CD4-positive, alpha-beta T cell treated with Interleukin-17A for 4 hours (primary cell): ENCODE measurements at places on chromosomes 5 and 9.

DNA sequence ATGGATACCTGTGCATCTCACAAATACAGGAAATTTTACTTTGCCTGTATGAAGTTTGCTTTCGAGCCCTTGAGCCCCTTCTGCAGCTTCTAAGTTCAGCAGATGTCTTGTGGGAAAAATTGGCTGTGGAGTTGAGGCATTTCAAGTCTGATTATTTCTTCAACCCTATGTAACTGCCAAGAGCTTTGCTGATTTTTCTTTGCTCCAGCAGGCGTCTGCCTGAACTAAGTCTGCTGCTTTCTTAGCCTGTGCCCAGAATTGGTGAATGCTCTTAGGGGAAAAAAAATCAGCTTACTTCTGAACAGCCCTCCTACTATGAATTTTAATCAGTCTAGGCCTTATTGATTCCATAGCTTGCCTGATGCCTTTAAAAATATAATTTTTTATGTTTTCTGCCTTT, 41.2 kb downstream of the RIC1 start:
- no peak for DNase-seq

DNA sequence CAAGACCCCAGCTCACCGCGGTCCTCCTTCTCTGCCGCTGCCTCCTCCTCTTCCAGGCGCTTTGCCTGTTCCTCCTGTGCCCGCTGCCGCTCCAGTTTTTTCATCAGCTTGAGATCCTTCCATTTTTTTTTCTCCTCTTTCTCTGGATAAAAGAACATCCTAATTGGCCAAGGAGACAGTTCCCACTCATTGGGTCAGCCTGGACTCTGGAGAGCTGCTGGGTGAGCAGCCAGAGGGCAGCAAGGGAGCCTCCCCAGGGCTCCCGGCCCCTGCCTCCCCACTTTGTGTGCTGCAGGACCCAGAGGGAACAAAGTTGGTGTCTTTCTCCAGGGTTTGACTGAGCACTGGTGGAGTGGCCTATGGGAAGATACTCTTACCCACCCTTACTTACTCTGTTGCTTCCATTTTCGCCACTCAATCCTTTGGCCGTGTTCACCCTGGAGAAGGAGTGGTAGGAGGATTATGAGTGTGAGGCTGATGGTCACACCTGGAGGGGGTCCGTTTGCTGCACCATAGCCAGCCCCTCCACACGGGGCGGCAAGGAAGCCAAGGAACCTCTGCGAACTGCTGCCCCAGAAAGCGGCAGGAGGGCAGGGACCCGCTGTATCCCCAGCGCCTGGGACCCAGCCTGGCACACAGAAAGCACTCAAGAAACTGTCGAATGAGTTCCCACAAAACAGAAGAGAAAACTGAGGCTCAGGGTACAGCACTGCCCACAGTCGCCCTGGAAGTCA, 708 bp downstream of the SPOUT1 start:
- no peak for DNase-seq

GRCh38 chr9:101634741-101635409, 40.1 kb upstream of the PPP3R2 start:
- no peak for DNase-seq

- peak; percentile 73 for DNase-seq
Measured at GRCh38 chr5:127313847-127314473, 23.4 kb downstream of the MEGF10 start.

DNA sequence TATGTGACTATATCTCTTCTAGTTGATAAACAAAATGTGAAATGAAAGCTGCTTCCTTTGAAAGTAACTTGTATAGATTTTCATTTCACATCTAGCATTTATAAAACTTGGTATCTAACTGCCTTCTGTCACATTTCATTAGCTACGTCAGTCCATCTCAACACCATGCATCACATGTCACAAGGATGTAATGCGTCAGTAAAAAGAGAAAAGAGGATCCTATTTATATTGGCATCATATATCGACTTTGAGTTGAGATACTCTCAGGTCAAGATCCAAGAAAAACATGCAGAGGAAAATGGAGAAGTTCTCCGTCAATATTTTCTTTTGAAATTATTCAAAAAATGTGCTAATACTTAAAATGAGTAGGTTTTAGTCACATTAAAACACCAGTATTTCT, 1211.2 kb downstream of the EFNA5 start:
- DNase-seq, result no peak

DNA sequence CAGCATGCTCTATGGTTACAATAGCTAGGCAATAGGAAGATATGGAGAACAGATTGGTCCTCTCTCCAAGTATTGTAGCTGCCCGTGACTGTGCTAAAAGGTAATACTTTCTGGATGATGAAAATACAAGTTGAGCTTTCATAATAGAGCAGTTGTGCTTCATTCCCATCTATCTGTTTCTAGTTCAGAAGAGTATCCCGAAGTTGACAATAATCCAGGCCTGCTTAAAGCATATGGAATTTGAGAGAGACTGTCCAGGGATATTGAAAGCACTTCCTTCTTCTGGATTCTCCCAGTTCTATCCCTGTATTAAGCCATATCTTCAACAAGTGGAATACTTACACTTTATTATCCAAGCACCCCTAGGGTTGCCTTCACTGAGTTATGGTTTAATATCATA, 350.4 kb downstream of the EFNA5 start:
- DNase-seq, result no peak

DNA sequence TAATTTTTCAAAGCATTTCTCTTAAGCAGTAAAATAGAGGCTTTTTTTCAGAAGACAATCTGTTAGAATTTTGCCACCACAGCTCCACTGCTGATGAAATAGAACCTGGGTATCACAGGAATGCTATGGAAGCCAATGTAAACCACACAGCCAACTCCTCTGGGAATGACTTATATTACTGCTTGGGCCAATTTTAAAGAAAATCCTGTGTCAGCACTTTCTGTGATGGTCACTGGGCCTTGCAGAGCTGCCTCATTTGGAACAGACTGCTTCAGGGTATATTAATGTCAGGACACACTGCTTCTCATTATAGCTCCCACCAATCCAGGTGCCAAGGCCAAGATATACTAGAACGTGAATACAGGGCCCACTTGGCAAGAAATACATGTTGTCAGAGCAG, 144.1 kb upstream of the ACTBL2 start:
- no peak for DNase-seq

DNA sequence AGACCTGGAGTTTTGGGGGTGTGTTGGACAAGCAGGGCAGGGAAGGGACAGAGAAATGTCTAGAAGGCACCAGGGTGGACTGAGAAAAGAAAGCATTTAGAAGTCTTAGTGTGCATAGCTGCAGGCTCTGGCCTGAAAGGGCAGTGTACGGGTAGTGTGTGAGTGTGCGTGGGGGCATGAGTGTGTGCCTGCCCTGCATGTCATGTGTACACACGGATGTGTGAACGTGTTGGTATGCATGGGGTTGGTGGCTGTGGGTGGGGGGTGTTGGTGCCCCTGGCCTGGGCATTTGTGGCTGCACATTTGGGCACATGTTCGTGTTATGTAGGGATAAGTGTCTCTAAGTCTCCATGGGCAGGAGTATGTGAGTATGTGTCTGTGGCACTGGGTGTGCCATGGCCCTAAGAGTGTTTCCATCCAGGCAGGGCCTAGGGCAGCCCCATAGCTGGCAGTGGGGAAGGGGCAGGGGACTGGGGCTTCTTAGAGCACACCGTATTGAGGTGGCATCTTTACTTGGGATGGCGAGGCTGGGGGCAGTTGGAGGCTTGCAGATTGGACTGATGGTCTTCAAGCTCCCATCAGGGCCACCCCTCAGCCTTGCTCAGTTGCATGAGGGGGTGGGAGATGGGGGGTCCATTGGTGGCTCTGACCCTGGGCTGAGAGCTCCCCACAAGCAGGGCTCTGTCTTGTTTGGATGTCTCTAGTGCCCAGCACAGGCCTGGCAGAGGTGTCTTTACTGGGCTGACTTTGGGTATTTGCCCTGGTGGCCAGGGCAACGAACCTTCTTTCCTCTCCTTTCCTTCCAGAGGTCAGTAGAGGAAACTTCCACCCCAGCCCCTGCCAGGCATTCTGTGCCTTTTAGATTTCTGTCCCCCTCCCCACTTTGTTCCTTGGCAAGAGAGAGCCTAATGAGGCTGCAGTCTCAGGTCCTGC, 15.0 kb downstream of the PSD2 start:
- no peak for DNase-seq

DNA sequence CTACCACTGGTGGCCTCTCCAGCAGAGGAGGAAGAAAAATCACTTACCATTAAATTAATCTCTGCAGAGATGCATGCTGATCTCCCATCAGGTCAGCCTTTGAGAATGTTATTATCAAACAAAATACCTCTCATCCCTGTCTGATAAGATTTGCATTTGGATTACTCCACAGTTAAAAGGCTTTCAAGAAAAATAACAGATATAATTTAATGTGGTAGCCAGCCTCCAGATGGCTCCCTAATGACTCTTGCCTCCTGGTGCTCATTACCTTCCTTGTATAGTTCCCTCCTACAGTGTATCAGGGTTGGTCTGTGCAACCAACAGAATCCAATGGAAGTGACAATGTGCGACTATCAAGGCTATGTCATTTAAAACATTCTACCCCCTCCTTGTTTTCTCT, 63.6 kb upstream of the TNPO1 start:
- no peak for DNase-seq

- DNase-seq, result no peak
Measured at GRCh38 chr5:175687231-175687701, 29.4 kb downstream of the HRH2 start.

GRCh38 chr5:98217138-98217537, 556.3 kb upstream of the RGMB start:
- DNase-seq, result no peak

DNA sequence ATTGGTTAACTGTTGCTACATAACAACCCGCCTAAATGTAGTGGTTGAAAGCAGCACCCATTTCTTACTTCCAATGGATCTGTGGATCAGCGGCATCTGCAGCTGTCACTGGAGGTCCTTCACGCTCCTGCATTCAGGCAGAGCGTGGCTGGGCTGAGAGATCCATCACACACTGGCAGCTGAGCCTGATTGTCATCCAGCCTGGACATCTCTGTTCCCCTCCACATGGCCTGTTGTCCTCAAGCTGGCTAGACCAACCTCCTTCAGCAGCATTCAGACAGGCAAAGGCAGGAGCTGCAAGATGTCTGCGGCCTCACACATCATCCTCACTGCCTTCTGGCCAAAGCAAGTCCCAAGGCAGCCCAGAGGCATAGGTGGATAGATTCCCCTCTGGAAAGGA, 36.9 kb downstream of the DYNC2I2 start:
- no peak for DNase-seq

- DNase-seq, result no peak
Measured at GRCh38 chr5:115686051-115686737, 60.4 kb upstream of the TMED7 start.

- DNase-seq, result no peak
Measured at GRCh38 chr9:91075279-91075678, 273.7 kb downstream of the SYK start.

- no peak for DNase-seq
Measured at GRCh38 chr5:93302711-93303110, 278.3 kb downstream of the NR2F1-AS1 start.

- DNase-seq, result no peak
Measured at GRCh38 chr5:142437563-142437962, 112.7 kb upstream of the SPRY4 start.

DNA sequence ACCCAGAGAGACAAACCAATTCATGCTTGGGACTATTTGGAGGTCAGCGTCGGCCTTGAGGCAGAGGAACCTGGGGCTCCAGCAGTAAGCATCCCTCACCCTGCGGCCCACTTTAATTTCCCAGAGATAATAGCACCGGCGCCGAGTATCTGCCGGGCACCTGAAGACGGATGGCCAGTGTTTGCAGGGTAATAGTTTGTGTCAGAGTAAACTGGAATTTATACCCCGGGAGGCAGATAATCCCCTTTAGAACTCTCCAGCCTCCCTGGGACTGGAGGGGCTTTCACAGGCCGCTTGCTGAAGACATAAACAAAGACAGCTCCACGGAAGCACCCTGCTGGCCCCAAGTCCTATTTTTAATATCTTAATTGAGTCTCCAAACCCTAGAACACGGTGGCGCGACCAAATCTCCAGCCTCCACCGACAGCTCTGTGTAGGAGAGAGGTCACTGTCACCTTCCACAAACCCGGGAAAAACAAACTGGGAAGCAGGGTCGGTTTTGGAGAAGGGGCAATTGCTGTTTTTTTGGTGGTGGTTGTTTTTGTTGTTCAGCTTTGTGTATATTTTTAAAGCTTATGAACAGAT, 17.4 kb upstream of the FCN1 start:
- DNase-seq, result no peak

GRCh38 chr9:124810663-124811355, 33.9 kb downstream of the OLFML2A start:
- DNase-seq, result no peak

GRCh38 chr5:8060953-8061429, 192.0 kb downstream of the MTRR start:
- DNase-seq, result no peak

- no peak for DNase-seq
Measured at GRCh38 chr9:91818225-91818585, 131.8 kb downstream of the ROR2 start.

DNA sequence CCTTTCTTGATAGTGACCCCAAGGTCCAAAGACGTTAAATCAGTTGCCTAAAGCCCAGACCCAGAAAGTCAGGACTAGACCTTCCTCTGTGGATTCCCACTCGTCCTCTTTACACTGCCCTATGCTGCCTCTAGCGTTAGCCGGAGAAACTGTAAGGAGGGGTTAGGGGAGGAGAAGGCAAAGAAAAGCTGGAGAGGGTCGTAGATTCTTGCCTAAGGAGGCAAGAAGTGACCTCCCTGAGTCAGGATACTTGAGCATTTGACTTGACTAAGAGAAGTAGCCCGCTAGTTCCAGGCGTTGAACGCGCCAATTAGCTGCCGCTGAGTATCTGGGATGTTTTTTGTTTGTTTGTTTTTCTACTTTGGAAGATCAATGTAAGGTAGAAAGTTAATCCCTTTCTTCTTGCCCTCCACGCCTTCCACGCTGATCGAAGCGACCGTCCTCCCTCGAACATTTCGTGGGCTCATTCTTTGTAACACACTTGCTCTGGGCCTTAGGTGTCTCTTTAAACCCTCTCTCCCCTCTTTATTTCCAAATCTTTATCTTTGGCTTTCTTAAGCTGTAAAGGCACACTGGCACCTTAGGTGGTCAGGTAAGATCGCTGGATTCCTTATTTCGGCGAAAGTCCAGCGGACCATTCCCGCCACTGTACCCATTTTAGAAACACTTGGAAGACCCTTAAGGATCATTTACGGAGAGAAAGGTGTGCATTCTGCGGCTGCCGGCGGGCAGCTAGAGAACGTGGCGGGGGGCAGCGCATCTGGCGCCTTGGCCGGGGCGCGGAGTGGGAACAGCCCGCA, 5.1 kb upstream of the RGMB start:
- peak; percentile 52 for DNase-seq

- DNase-seq, result no peak
Measured at GRCh38 chr5:113166852-113167366, 190.3 kb downstream of the DCP2 start.

- DNase-seq, result no peak
Measured at GRCh38 chr9:27227192-27227591, 69.8 kb downstream of the EQTN start.
